ENCODE measurements at places on chromosomes 3 and 15. TPM values are rescaled to one million over a fixed set of nuclear protein-coding genes. Genes with fewer than 3 reads are reported as not detected.

- DNase-seq: no peak
Measured at GRCh38 chr3:30314757-30315325, 291.6 kb upstream of the TGFBR2 start.

DNA sequence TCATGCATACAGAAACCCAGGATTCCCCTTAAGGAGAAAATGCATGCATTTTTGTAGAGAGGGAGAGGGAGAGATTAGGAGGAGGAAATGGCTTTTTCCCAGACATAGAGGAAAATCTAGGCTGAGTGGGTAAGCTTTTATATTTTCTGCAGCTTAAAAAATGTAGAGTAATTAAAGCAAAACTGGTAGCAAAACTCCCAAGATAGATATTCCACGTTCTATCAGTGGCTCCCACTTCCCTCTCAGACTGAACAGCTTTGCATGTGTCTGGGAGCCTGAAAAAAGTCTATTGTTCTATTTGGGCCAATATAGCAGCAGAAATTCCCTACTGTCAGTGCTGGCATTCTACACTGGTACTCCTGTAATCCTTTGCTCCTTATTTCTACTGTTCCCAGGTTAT lies 110.8 kb upstream of the CADPS start:
- no peak for DNase-seq

GRCh38 chr3:35201211-35201610 lies 438.1 kb upstream of the ARPP21 start:
- DNase-seq: no peak

DNA sequence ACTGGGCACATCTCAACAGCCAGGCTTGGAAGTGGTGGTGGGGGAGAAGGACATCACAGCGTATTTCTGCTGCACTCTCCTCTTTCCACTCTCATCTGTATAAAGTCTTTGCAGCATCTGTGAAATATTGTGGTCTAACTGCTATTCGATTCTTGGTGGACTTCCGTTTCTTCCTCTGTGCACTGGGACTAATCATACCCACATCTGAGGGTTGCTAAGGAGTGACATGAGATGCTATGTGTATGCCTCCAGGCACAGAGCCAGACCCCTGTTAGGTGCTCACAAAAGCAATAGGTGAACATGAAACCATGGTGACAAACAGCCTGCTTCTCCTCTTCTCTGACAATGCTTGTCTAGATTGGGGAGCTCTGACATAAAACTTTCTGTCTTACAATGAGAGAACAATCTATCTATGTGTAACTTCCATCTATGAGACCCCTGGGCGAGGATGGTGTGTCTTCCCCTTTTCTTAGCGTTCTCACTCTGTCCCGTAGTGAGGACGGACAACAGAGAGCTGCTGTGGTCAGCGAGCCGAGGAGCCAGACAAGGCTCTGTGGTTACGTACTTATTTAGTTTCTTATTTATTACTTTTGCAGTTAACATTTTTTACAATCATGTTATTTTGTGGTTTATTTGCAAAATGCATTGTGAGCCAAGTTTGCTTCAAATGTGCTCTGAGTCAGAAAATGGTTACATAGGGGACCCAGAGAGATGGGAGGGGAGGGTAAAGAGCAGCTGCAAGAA lies 196.7 kb upstream of the TPRG1 start:
- no peak for DNase-seq

DNA sequence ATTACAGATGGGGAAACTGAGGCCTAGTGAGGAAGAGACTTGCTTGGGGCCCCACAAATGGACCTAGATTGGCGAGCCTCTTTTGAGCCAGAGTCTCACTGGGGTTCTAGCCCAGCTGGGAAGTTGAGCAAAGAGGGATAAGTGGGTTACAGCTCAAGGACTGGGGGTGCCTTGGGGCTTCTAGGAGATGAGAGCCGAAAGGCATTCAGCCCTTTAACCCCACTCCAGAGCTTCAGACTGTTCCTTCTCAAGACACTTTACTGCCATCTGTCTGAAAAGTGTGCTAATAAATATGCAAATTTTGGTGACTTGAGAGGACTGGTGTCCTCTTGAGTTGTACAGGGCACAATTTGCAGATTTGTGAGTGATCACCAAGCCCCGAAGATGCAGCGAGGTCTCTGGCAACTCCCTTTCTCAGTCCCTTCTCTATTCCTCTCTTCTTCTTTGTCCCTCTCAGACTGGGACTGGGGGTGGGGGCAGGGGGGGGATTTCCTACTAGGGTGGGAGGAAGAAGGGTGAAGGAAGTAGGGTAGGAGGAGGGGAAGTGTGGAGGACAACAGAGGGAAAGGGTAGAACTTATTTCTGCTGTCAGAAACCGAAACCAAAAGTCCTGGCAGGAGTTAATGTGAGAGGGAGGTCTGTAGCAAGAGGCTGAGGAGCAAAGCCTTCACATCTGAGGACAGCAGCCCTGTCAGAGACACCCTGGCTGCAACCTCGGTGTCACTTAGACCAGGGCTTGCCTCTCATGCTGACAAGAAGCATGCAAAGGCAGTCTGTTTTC lies 16.2 kb upstream of the ANKDD1A start:
- DNase-seq: no peak

DNA sequence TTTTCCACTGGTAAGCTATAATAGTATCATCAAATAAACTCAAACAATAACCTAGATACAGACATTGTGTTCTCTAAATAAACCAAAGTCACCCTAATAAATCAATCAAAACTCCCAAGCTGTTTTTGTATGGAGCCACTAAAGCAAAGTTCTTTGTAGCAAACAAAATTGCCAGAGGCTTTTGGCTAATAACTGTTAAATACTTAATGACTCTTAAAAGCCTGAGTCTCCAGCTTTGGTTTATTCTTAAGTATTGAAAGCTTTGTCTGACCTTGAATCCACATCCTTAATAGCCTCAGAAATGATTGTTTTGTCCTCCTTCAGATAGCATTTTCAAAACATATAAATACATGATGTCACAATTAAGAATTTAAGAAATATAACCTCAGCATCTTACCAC lies 725.3 kb downstream of the SI start:
- DNase-seq: no peak

GRCh38 chr3:64911138-64911537 lies 223.3 kb upstream of the ADAMTS9 start:
- DNase-seq: no peak

DNA sequence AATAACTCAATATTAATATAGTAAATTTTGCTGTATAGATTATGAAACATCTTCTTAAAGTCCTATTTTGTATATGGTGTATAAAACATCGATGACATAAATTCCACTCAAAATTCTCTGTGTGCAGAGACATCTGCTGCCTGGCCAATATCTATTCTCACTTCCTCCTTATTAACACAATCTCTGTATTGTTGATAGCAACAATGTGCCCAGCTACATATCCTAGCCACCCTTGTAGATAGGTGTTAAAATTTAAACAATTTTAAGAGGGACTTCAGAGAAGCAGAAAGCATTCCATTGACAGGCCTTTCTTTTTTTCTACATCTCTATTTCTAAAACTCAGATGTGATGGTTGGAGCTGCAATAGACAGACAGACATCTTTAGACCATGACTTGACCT lies 72.3 kb downstream of the FGF12 start:
- DNase-seq: no peak

- DNase-seq: no peak
Measured at GRCh38 chr3:39794880-39795279, 14.5 kb upstream of the MYRIP start.

DNA sequence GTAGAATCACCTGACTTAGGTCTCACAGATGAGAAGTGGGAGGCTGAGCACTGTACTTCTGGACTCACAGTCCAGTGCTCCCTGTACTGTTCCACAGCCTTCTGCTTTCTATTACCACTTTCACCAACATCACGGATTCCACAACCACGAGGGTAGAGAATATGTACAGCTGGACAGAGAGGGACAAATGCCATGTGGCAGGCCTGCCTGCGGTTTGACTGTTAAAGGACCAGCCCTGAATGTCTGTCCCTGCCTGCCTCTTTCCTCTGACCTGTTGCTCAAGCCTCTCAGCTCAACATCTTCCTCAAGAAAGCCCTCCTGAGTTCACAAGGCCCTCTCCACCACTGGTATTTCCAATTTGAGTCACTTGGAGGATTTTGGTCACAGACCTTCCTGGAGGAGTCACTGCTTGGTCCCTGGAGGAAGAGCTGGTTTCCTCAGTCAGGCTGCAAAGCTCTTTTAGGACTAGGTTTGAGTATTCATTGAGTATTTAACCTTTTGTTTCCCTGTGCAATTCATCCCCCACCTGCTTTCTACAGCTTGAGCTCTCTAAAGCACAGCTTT lies 49.1 kb downstream of the RAB11A start:
- DNase-seq: no peak

DNA sequence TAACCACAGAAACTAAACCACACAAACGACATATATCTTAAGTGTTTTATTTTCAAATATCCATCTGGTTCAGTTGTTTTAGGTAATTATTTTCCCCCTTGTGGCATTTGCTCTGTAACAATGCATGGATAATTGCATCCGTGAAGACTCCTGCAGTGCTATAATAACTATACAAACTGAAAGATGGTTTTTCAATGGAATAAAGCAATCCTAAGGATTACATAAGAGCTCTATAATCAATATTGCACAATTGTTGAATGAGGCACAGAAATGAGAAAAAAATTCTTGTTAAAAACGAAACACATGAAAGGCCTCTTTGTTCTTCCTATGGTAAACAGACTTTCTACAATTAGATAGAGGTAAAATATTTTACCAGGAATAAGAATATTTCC lies 446.0 kb upstream of the EPHA3 start:
- DNase-seq: no peak

DNA sequence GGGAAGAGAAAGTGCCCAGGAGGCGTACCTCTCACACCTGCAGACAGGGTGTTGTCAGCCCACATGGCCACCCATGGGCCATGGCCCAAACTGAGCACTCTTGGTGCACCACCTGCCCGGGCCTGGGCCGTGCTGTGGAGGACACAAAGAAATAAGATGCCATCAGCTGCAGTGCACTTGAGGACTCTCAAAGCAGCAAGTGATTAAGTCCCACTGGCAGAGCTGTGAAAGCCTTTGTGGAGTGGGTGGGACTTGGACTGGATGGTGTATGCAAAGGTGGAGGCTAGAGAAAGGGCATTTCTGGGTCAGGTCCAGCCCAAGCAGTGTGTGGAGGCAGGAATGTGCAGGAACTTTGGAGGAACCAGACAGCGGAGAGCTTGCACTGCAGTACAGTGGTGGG lies 122.3 kb downstream of the MEGF11 start:
- DNase-seq: no peak

GRCh38 chr15:41746802-41747201 lies 27.5 kb upstream of the MAPKBP1 start:
- no peak for DNase-seq

DNA sequence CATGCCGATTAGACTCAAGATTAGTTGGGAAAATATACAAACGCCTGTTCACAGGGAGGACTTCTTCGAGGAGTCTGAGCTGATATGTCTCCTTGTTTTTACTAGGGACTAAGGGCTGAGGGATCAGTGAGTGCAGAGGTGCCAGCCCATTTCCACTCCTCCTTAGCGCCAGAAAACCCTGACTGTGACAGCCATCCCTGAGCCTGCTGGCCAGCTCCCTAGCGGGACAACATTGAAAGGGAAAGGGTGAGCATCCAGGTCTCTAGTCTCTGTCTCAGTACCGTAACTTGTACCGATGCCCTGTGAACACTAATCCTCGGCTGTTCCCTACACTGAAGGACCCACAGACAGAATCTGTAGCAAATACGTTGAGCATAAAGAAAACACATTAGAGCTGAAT lies 243.4 kb downstream of the WNT5A start:
- no peak for DNase-seq

GRCh38 chr3:187183903-187184302 lies 13.4 kb upstream of the RTP1 start:
- DNase-seq: no peak

BFSP2 gene
- not detected for polyA plus RNA-seq

DUOX1 gene
- polyA plus RNA-seq: not detected

IL12A gene
- polyA plus RNA-seq: 0.50 TPM

LYZL4 gene
- polyA plus RNA-seq: not detected

COLQ gene
- 1.6 TPM for polyA plus RNA-seq

SLC12A1 gene
- polyA plus RNA-seq: not detected

MYEF2 gene
- polyA plus RNA-seq: 11.8 TPM

KBTBD12 gene
- polyA plus RNA-seq: not detected

STRA6 gene
- 10.9 TPM for polyA plus RNA-seq
